Fibroblast of skin of right quadriceps (primary cell): ENCODE measurements at places on chromosomes 6 and 20.

GRCh38 chr6:143802833-143803565, 40.1 kb upstream of the LTV1 start:
- peak; percentile 22 for DNase-seq

DNA sequence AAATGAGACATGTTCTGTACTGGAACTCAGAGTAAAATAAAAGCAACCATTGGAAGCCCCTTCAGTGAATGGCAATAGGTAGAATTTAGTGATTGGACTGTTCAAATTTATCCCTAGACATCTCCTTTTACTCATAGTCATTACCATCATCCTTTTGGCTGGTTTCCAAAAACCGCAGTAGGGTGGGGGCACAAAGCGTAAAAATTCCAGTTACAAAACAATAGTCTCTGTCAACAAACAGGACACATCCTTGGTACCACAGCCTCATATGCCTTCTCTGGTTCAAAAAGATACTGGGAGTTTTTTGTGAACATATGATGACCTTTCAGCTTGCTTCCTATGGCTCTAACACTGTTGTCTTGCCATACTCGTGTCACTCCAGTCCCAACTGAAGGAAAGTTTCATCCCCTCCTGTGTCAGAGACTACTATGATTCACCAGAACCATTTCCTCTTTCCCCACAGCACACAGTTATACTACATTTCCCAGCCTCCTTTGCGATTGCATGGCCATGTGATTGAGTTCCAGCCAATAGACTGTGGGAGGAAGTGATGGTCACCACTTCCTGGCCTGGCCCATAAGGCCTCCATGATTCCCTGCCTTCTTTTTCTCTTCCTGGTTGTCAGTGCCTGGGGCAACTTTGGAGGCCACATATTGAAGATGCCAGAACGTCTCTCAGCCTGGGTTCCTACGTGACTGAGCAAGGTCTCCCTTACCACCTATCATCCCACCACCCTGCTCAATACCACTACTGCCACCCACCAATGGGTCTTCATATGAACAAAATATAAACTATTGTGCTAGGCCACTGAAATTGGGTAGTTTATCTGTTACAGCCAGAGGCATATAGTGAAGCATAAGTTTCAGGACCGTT, 162.4 kb downstream of the ID4 start:
- DNase-seq = no peak

GRCh38 chr6:125867483-125867942, 76.8 kb downstream of the NCOA7 start:
- DNase-seq = peak; percentile 38

GRCh38 chr6:106572875-106573585, 56.3 kb downstream of the RTN4IP1 start:
- no peak for DNase-seq

- no peak for DNase-seq
Observed at GRCh38 chr6:99689916-99690685, 83.5 kb downstream of the PRDM13 start.

- DNase-seq = no peak
Observed at GRCh38 chr20:46592580-46593362, 42.3 kb upstream of the OCSTAMP start.

DNA sequence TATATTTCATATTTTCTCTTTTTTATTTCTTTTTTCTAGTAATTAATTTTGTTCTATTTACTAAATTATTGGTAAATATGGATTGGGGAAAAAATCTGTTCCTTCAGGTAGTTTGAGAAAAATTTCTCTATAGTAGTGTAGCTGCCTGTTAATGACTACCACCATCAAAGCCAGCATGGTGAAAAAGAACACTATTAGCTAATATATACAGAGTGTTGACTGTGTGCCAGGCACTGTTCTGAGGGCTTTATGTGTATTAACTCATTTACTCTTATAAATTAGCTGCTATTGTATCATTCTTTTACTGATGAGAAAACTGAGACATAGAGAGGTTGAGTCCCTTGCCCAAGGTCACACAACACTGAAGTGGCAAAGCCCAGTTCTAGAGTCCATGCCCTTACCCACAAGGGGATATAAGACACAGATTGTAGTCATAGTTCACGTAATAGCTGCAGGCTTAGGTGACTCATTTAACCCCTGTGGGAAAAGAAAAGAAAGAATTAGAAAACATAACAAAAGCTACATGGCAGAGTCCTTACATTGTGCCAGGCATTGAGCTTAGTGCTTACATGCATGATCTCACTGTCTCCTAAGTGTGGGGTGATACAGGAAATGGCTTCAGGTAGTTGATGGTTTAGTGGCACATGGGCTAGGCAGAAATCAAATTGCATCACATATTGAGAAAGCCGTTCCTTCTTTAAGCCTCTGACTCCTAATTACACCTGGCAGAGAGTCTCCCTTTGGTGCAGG, 12.2 kb upstream of the AKIRIN2 start:
- DNase-seq = peak; percentile 70

GRCh38 chr20:9348747-9349146, 165.6 kb upstream of the LAMP5 start:
- DNase-seq = no peak

- DNase-seq = peak; percentile 97
Observed at GRCh38 chr20:50144362-50144761, 9.2 kb downstream of the PEDS1 start.

DNA sequence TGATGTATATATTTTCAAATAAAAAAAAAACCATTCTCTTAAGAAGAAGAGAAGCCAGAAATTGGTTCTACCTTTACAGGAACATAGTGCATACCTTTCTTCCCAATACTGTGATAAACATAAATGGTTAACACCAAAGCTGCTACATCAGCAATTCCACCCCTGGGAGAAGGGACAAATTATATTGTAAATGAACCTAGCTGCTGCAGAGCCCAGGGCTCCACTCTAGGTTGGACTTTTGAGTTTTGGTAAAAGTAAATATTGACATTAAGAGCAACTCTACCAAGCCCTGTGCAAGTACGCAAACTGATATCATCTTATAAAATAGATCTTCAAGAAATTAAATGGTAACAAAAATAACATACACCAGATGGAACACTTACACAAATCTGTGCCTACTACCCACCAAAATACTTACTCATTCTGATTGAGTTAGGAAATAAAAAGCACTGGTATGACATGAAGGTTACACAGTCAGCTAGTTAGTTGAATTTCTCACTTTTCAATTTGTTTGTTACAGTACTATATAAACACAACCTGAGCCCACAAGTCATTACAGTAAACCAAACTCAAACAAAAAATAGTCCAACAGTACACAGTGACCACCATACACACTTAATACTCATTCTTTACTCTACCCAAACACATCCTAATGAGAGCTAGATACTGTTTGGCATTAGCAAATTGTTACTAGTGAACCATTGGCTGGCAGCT, 223.3 kb upstream of the HEY2 start:
- DNase-seq = no peak

DNA sequence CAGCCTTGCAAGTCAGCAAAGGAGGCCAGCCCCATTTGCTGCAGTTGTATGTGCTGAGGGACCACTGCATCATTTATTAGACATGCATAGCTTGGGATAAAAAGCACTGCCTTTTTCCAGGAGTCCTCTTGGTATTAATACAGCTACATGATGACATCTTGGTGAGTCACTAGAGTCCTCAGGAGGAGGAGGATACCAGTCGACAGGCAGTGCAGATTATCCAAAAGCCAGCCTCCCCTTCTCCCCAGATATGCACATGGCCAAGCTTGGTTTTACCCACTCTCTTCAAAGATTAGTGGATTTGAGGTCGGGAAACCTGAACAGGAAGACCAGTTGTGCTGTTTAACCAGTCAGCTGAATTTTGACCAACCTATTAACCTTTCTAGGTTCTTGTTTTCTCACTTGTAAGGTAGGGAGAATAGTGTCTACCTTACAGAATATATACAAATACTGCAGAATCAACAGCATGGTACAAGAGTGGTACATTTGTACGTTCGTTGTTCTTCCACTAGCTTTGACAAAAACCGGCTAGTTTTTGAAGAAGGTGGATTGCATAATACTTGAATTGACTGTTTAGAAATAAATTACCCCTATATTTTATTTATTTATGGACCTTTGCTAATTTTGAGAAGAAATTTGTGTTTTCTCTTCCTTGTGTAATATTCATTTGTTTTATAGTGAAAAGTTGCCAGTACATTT, 31.9 kb downstream of the VAPB start:
- peak; percentile 75 for DNase-seq

DNA sequence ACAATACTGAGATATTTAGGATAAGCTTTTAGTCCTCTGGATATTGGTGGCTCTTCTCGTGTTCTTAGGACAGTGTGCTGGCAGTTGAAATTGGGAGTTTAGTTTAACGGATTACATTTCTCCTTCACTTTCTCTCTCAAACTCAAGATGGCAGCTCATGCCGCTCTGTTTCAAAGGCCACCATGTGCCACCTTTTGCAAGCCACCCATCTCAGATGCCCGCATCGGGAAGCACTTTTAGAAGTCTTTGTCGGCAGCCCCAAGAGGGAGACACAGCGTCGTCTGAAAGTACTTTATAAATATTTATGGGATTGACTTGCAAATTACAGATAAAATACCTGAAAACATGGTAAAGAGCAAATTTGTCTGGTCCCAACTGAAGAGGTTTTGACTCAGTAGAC, 73.5 kb downstream of the DOK5 start:
- DNase-seq = no peak

DNA sequence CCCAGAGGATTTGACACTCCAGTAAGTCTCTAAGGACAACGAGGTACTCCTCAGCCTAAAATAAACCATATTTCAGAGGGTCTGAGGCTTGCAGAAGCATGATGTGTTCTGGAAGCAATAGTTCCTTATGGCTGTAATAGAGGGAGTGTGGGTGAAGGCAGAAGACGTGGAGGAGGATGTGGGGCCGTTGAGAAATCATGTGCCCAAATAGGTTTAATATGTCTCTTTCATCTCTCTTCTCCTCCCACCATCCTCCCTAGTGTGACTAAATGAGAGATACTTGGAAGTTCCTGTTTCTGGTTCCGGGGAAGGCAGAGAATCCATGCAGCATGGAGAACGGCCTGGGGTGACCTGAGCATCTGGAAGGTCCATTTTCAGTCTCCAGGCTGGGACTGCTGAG, 174.0 kb upstream of the RSPO3 start:
- no peak for DNase-seq

GRCh38 chr6:13496513-13497190, 9.3 kb upstream of the GFOD1 start:
- peak; percentile 30 for DNase-seq

GRCh38 chr6:45710304-45710821, 305.3 kb downstream of the CLIC5 start:
- peak; percentile 25 for DNase-seq

DNA sequence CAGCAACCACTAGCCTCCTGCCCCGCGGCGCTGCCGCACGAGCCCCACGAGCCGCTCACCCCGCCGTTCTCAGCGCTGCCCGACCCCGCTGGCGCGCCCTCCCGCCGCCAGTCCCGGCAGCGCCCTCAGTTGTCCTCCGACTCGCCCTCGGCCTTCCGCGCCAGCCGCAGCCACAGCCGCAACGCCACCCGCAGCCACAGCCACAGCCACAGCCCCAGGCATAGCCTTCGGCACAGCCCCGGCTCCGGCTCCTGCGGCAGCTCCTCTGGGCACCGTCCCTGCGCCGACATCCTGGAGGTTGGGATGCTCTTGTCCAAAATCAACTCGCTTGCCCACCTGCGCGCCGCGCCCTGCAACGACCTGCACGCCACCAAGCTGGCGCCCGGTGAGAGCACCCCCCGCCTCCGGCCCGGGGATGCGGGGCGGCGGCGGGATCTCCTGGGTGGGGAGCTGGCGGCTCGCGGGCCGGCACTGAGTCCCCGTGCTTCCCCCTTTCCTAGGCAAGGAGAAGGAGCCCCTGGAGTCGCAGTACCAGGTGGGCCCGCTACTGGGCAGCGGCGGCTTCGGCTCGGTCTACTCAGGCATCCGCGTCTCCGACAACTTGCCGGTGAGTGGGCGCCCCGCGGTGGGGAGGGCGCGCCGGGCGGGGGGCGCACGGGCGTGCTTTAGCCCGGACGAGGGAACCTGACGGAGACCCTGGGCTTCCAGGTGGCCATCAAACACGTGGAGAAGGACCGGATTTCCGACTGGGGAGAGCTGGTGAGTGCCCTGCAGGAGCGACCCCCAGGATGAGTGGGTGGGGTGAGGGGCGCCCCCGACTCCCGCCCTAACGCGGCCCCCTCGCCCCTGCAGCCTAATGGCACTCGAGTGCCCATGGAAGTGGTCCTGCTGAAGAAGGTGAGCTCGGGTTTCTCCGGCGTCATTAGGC, 585 bp downstream of the PIM1 start:
- peak; percentile 46 for DNase-seq

GRCh38 chr6:73696966-73697655, 1.1 kb downstream of the CD109 start:
- no peak for DNase-seq

GRCh38 chr20:921068-921467, 4.9 kb upstream of the ANGPT4 start:
- no peak for DNase-seq

DNA sequence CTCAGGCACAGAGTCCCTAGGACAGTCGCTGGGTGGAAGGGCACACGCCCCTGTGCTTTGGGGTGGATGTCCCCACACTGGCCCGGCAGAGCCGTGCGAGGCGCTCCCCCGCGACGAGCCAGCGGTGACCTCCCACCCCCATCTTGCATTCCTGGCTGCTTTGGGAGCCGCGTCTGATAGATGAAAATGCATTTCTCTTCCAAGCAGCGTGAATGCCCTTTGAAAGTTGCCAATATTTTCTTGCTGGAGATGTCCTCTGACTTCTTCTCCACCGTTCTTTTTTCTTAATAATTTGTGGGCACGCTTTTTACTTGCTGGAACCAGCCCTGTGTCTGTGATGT, 29.9 kb downstream of the COL20A1 start:
- no peak for DNase-seq

- DNase-seq = peak; percentile 16
Observed at GRCh38 chr6:137927777-137928218, 60.7 kb downstream of the TNFAIP3 start.

DNA sequence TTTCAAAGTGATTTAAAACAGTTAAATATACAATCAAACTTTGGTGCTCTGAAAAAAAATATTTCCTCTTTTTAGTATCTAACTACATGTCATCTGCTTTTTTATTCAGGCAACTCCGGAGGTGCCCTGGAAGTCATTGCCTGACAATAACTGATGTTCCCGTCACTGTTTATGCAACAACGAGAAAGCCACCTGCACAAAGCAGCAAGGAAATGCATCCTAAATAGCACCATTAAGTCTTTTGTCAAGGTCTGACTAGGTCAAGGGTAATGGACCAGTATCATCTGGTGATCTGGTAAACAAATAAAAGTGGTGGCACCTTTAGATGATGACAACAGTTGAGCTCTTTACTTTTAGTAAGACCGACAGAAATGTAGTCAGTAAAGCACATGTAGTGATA, 13.2 kb downstream of the FAM229B start:
- no peak for DNase-seq

DNA sequence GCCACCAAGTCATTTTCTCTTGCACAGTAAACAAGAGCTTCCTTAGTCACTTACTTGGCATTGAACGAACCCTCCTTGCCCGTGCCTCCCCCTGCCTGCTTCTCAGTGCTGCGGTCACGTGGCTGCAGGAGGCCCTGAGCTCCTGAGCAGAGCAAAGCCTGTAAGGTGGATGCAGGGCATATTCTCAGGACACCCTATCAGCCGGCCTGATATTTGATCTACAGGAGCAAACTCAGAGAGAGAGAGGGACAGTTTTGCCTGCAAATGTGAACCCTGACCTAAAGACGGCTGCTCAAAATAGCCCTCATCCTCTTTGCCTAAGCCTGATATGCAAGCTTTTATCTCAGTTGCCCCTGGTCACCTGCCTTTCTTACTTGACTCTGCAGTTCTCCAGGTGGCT, 93.0 kb upstream of the POPDC3 start:
- DNase-seq = peak; percentile 17

- no peak for DNase-seq
Observed at GRCh38 chr6:5121956-5122355, 36.8 kb downstream of the PPP1R3G start.
